Suprapubic skin (tissue), 4 donors: ENCODE measurements at places on chromosomes 2 and 18.

- no peak for DNase-seq
These were observed 42.2 kb upstream of the SMAD7 start for GRCh38 chr18:48992791-48993555.

DNA sequence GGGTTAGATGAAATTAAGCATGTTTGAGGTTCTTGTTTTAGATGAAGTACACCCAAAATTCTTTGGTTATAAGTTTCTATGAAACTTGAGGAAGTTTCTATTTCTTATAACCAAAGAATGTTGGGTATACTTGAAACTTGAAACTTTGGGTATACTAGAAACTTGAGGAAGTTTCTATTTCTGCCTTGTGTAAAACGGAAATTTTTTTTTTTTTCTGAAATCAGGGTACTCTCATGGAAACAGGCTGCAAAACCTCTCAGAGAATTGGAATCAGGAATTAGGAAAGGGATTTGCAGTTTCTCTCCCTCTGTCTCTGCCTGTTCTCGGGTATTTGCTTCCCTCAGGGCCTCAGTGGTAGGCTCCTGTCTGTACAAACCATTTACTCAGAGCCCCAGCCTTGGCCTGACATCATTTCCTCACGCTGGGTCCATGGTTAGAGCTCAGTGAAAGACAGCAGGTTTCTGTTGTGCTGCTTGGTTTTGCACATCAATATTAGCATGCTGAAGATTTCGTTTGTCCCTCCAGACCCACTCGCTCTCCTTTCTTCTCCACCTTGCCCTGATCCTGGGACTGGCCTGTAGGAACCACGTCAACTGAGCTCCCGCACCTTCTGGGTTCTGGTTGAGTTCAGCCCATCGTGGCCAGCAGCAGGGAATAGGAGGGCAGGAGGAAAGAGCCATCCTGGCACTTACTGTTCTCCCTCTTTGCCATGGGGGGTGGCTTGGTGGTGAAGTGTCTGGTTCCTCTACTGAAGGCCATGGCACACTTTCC is 106.4 kb downstream of the POLR1A start:
- DNase-seq: peak; percentile 64

GRCh38 chr18:62660691-62661090 is 54.6 kb upstream of the PHLPP1 start:
- DNase-seq: no peak

DNA sequence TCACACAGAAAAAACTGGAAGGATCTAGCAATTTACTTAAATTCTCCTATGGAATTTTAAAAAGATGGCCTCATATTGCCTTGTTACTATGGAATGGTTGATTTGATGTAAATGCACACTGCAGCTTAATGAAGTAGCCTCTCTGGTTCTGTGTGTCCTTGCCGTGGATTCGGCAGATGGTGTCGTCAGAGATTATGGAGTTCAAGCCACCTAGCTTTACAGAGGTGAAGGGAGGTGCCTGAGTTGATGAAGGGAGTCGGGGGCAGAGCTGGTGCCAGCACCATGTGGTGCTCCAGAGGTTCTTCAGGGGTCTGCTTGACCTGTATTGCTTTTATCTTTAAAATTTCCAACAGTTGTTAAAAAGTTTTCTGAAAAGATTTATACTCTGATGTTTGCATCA is 48.8 kb downstream of the ASAP2 start:
- no peak for DNase-seq

DNA sequence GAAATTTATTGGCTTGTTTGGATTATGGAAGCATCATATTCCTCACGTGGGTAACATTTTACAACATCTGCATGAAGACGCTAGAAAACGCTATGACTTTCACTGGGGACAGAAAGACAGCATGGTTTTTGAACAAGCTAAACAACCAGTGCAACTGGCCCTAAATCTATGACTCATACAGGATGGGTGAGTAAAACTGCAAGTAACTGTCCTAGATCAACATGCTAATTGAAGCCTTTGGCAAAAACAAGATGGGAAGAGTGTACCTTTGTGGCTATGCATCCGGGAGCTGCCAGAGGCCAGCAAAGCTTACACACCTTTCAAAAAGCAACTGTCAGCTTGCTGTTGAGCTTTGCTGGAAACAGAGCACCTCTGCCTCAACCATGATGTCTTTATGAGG is 1096.0 kb upstream of the DDX18 start:
- no peak for DNase-seq

DNA sequence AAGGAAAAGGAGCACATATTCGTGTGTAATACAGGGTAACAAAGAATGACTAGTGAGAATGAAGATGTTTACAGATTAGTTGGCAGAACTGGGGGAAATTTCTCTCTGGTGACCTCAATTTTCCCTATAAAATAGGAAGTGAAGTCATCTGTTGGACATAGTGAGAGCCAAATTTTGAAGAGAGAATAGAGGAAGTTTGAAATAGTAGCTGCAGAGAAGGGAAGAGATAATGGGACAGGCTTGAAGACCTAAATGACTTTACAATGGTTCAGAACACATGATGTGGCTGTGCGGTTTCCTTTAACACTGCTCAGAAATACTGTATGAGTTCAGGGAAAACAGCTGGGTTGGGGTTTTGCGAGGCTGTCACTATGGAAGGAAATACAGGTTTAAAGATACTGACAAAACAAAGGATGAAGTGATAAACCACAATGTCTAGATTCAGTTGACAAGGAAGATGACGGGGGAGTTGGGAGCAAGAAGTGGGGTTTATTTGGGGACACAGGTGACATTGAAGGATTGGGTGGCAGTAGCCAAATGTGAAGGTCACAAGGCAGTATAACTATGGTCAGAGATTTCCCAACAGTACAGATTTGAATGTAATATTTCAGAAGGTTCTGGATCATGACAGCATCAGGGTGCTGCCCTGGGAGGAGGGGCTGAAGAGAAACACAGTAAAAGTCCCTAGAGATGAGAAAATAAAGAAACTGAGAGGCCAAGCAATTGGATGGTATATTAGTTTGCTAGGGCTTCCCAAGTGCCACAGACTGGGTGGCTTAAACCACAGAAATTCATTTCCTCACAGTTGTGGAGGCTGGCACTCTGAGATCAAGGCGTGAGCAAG is 82.6 kb upstream of the TANK start:
- no peak for DNase-seq
